Fibroblast of skin of back (primary cell): ENCODE measurements at places on chromosomes 16 and 17.

GRCh38 chr17:66548158-66548557 lies 245.7 kb downstream of the PRKCA start:
- DNase-seq: peak; percentile 82

DNA sequence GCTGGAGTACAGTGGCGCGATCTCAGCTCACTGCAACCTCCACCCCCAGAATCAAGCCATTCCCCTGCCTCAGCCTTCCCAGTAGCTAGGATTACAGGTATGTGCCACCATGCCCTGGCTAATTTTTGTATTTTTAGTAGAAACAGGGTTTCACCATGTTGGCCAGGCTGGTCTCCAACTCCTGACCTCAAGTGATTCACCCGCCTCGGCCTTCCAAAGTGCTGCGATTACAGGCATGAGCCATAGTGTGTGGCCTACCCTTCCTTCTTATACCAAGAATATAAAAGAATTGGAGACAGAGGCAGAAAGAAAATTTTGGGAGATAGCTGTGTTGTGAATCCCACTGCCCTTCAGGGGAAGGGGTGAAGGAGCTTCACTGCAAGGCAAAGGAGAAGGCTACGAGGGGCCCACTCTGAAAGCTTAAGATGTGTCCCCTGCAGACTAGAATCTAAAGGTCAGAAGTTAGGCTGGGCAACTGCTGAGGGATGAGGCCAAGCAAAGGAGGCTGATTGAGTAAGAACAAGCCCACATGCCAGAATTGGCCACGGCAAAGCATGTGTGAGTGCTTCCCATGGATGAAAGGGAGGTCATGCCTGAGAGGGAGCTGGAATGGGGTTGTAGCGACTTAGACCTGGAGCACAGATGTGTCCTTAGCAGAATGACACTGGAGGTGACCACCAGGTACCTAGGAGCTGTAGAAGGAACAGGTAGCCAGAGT lies 8.4 kb upstream of the CRYBA1 start:
- DNase-seq: no peak

DNA sequence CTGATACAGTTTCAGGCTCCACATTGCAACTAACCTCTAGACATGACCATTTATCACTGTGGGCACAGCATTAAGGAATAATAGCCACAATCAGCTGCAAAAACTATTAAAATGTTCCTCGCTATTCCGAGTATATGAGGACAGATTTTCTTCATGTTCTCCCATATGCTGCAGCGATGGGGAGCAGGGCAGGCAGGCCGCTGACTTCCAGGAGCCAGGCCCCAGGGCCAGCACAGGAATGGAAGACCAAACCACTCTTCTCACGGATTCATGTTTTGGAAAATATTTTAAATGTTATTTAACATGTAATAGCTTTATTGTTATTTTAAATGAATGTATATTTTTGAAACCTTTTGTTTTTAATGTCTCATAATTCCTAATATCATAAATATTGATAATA lies 43.8 kb upstream of the ENDOV start:
- no peak for DNase-seq

GRCh38 chr17:42056635-42057034 lies 6.2 kb upstream of the C17orf113 start:
- DNase-seq: no peak

GRCh38 chr17:64306850-64307463 lies 43.9 kb upstream of the TEX2 start:
- DNase-seq: peak; percentile 59

- DNase-seq: no peak
Observed at GRCh38 chr17:38538906-38539305, 66.8 kb downstream of the SRCIN1 start.

DNA sequence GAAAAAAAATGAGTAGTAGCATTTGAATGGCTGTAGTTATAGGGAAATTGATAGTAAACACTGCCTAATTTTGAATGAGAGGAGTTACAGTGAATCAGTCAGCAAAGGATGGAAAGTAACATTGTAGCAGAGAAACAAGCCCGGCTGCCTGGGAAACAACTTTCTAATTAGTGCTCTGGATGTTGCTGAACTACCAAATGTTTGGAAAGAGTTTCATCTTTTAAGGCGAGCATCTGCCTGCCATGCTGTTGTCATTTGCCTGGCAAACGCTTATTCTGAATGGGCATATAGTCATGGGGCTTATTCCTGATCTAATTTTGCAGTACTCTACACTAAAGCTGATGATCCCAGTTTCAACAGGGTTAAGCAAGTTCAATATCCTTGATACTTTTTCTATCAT lies 138.6 kb downstream of the CDH11 start:
- DNase-seq: no peak

DNA sequence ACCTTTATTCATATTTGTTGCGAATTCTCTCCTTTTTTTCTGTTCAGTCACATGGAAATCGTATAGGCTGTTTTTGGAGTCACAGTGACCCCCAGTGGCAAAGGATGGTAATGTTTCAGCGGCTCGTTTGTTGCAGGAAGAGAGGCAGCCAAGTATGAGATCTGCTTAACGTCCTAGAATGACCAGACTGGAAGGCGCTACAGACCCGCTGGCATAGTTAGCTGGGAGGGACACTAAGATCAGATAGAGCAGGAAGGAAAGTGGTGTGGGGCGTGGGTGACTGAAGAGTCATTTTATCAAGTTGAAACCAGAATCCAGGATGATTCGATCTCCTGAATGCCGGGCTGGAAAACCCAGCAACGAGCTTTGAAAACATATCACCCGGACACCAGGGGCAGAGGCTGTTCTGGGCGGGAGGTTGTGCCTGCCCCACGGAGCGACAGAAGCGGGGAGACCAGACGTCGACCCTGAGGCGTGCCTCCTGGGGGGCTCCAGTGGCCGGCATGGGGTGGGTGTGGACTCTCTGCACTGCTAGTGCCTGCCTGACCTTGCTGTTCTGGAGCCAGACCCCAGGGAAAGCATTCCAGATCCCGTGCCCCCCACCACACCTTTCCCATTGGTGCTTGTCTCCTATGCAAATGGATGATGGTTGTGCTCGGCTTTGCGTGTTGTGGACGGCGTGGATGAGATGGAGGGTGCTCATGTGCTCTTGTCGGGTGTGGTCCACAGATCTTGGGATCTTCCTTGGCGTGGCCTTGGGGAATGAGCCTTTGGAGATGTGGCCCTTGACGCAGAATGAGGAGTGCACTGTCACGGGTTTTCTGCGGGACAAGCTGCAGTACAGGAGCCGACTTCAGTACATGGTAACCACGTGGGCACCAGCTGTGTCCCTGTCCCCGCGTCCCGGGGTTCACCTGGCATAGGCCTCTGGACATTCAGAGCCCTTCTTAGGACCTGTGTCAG lies 7.7 kb downstream of the IL34 start:
- DNase-seq: peak; percentile 84

DNA sequence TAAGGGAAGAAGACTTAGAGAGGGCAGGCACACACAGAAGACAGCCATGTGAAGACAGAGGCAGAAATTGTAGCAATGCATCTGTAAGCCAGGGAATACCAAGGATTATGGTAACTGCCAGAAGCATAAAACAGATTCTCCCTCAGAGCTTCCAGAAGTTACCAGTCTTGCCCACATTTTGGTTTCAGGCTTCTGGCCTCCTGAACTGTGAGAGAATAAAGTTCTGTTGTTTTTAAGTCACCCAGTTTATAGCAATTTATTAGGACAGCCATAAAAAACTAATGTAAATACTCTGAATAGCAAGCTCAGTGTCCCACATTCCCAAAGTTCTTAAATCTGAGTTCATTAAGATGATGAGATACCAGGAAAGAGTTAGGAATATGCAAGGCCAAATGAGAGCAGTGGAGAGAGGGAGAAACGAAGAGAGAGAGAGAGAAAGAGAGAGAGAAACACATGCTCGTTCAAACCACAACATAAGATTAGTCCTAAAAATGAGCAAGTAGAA lies 123.4 kb downstream of the HS3ST3A1 start:
- no peak for DNase-seq
